Fibroblast of skin of back (primary cell): ENCODE measurements at places on chromosomes 7 and 10.

DNA sequence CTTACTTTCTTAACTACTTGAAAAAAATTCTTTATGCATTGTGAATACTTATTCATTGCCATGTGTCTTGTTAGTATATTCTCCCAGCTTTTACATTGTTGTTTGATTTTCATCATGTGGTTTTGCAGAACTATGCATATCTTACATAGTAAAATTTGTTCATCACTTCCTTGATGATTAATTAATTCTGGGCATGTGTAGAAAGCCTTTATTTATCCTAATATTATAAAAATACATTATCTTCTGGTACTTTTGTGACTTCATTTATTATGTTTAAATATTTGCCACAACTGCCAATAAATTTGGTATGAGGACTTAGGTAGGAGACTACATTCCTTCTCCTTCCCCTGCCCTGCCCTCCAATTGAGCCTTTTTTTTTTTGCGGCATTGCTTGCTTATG is 166.0 kb upstream of the ZNF32 start:
- peak; percentile 77 for DNase-seq

DNA sequence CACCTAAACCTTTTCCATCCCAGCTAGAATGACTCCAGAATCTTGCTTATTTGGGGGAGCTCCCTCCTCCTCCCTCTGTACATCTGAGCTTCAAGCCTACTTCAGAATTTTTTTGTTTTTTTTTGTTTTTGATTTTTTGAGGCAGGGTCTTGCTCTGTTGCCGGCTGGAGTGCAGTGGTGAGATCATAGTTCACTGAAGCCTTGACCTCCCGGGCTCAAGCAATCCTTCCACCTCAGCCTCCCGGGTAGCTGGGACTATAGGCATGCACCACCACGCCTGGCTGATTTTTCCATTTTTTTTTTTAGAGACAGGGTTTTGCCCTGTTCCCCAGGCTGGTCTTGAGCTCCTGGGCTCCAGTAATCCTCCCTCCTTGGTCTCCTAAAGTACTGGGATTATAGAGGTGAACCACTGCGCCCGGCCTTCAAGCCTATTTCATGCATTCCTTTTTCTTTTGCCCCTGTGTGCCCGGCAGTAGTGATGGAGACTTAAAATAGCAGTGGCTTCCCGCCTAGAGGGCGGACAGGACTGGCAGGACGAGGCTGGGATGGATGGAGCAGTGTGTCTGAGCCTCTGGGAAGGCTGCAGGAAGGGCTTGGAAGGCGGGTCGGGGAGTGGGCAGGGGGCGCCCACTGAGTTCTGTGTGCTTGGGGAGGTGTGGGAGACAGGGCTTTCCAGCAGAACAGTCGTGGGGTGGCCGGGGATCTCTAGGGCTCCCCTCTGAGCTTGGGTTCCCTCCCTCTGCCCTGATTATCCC is 8.8 kb downstream of the CUX1 start:
- DNase-seq, result no peak

DNA sequence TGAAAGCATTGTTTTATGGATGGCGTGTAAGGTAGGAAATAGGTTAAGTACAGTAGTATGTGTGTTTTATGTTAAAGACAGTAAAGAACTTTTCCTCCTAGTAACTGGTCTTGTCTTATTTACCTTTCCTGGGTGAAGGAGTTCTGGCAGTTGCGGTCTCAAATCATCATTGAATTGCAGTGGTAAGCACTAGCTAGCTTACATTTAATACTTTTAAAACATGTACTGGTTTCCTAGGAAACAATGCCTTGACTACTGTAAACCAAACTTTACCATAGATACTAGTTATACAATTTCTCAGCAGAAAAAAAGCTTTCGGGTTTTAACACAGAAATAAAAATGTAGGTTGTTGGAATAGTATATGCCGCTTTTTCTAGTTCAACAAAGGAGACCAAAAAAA is 37.7 kb downstream of the PRKG1 start:
- DNase-seq, result peak; percentile 10

GRCh38 chr10:98265403-98266378 is 2.3 kb downstream of the LOXL4 start:
- no peak for DNase-seq

DNA sequence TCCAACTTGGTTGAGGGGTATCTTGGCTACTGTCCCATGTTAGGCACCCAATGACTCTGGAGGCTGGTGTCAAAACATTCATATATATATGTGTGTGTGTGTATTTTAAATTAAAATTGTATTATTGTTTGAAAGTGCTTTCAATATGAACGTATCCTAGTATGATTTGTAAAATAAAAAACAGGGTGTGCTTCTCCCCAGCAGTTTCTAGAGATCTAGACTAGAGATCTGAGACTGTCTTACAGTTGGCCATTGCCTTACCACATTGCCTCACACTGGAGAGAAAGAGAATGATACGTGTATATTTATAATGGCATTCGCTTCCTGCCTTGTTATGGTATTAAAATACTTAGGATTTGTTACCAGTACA is 1.2 kb downstream of the BAG3 start:
- peak; percentile 78 for DNase-seq

- DNase-seq, result no peak
Measured at GRCh38 chr10:64571056-64571455, 1049.9 kb downstream of the REEP3 start.

- DNase-seq, result no peak
Measured at GRCh38 chr7:40656349-40656748, 521.5 kb downstream of the SUGCT start.

- no peak for DNase-seq
Measured at GRCh38 chr7:31885171-31885570, 185.0 kb downstream of the PDE1C start.

- peak; percentile 83 for DNase-seq
Measured at GRCh38 chr10:33952692-33953360, 618.4 kb upstream of the NRP1 start.

DNA sequence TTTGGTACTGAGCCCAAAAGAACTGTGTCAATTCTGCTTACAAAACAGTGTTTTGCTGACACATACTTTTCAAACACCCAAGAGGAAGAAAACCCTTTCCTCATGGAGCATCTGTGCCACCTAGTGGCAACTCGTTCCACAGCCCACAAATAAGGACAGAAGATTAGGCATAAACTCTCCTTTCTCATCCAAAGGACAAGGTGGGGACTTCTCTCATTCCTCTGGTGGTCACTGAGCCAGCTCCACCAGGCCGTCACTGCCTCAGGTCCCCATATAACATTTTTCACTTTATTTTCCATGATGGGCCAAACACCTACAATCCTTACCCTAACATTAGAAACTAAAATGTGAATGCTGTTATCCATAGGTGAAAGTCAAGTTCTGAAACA is 76.9 kb downstream of the RNF216 start:
- DNase-seq, result peak; percentile 82

- no peak for DNase-seq
Measured at GRCh38 chr7:96827701-96828100, 118.1 kb upstream of the SEM1 start.

GRCh38 chr7:150860291-150860977 is 8.1 kb downstream of the AOC1 start:
- DNase-seq, result no peak

- peak; percentile 32 for DNase-seq
Measured at GRCh38 chr7:69906283-69906995, 308.2 kb downstream of the AUTS2 start.

DNA sequence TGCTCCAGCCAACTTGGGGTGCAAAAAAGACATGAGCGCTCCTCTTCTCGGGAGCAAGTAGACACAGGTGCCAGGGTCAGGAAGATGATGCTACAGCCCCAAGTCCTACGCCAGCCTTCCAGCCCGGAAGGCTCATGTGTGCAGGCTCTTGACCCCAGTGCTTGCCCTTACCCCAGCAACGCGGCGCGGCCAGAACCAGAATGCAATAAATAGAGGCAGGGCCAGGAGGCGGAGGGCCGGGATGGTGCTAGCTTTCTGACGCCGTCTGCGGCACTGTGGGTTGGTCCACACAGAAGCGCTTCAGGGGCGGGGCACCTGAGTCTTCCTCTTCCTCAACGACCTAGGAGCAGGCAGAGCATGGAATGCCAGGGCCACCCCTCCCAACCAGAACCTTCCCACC is 15.0 kb upstream of the BAZ1B start:
- DNase-seq, result no peak

DNA sequence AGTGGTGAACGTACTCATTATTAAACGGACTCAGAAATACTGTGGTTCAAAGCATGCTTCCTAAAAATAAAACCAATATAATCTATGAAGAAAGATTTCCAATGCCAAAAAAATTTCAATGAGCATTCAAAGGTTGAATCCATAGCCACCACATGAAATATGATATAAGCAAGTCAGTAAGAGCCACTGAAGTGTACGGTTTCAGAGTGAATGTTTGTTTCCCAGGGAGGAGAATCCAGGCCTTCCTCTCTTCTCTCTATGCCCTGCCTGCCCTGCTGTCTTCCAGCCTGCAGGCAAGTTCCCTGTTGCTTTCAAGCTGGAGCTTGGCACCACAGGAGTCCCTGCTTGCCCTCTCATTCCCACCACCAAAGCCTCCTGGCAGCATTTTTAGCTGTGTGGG is 1171.6 kb upstream of the C7orf33 start:
- DNase-seq, result no peak
